ENCODE measurements at places on chromosomes 2 and 18.

DNA sequence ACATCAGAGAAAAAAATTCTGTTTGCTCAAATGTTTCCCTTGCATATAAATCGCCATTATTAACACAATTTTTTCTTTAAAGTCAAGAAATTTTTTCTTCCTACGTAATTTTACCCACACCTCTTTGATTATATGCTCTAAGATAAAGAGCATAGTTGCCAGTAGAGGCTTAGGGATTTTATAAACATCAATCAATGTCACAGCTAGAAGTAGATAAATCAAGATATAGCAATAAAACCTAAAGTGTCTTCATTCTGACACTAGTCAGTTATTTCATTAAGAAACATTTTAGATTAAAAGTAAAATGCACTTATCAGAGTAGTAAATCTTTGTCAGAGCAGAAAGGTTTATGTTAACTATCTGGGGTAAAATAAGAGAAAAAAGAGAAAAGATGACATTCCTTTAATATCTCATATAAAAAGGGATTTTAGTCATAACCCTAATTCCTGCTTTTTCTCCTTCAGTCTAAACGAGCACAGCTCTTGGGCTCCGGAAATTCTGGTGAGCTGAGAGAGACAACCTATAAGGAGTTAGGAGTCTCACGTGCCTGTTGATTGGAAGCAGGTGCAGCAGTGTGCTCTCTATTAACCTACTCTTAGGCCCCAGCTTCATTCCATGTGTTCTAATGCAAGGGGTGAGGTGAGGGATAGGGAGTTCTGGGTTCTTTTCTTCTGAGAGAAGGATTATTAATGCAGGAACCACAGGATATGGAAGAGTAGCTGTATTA, 172.4 kb upstream of the GULP1 start:
- no peak for DNase-seq

GRCh38 chr2:210971431-210971830, 415.0 kb downstream of the CPS1 start:
- DNase-seq, result no peak

- DNase-seq, result no peak
Observed at GRCh38 chr2:62180975-62181374, 14.9 kb upstream of the B3GNT2 start.

- no peak for DNase-seq
Observed at GRCh38 chr2:112154246-112155117, 16.3 kb downstream of the FBLN7 start.

DNA sequence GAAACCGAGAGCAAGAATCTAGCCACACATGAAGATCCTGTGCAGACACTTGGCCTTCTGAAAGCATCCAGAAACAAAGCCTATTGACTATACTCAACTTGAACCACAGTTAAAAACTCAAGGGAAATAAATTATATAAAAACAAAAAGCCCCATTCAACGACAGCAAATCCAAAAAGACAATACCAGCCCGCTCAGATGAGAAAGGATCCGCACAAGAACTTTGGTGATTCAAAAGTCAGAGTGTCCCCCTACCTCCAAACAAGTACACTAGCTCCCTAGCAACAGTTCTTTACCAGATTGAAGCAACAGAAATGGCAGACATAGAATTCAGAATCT, 163.2 kb downstream of the WDPCP start:
- no peak for DNase-seq

DNA sequence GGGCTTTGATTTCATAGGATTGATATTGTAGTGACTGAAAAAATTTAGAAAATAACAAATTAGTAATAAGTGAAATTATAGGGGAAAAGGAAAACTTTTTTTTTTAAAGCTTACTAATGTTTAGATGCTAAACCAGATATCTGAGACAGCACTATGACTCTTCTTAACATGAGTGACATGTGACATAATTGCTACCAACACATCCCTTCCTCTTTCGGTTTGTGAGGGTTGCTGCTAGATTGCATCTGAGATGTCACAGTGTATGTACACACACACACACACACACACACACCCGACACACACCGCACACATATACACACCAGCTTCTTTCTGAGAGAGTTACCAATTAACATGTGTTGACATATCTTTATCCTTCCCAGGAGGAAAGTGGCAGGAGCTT, 18.0 kb downstream of the RAPGEF4 start:
- DNase-seq, result no peak

GRCh38 chr2:26666671-26667070, 25.5 kb upstream of the CIB4 start:
- DNase-seq, result no peak

- DNase-seq, result peak; percentile 72
Observed at GRCh38 chr2:215028231-215028630, 110.2 kb downstream of the ABCA12 start.

DNA sequence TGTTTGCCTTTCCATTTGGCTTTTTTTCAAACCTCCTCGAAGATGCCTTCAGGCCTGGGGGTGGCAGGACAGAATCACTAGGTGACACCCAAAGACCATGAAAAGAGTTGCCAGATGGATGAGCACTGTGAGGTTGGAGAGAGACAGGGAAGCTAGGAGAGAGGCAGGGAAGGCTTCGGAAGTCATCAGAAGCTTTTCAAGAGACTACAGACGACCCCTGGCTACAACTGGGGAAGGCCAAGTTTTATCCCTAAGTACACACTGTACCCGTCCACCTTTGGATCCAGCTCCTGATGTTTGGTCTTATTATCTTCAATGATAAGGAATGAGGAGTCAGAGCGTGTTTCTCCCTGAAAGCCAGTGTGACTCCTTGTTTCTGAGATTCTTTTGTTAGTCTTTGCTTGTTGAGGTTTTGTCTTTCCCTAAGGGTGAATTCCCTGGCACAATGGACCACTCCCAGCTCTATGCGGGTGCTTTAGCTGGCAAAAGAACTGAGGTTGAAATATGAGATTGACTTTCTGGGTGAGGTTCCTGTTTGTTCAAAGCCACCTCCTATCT, 33.4 kb upstream of the SLC9A2 start:
- DNase-seq, result no peak

DNA sequence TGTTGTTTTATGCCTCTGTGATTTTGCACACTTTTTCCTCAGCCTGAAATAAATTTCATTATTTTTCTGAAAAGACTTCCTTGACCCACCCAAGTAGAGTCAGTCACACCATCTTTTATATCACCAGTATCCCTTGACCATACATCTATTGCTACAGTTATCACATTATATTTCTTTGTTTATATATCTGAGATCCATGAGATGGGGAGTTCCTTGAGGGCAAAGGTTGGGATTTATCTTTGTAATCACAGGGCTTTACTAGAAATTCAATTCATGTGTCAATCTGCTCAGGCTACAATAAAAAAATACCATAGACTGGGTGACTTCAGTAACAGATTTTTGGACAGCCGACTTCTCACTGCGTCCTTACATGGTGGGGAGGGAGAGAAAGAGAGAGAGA, 12.8 kb upstream of the RNF138 start:
- DNase-seq, result no peak

- peak; percentile 77 for DNase-seq
Observed at GRCh38 chr2:33145459-33145858, 198.7 kb downstream of the LTBP1 start.

DNA sequence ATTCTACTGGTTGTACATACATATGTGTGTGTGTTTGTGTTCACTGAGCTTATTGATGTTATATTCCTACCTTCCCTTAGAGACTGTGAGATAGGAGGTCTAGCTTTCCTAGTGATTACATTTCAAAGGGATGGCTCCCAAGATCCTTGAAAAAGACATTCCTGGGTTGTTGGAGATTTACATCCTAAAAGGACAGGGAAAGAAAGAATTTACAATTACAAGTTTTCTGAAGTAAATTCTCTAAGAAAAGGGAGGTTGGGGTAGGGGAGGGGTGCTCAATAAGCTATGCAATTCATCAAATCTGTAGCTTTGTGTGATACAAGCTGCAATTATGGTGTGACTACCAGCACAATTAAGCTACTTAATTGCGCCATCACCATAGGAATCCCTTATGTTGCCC, 284.3 kb downstream of the NUP35 start:
- no peak for DNase-seq

DNA sequence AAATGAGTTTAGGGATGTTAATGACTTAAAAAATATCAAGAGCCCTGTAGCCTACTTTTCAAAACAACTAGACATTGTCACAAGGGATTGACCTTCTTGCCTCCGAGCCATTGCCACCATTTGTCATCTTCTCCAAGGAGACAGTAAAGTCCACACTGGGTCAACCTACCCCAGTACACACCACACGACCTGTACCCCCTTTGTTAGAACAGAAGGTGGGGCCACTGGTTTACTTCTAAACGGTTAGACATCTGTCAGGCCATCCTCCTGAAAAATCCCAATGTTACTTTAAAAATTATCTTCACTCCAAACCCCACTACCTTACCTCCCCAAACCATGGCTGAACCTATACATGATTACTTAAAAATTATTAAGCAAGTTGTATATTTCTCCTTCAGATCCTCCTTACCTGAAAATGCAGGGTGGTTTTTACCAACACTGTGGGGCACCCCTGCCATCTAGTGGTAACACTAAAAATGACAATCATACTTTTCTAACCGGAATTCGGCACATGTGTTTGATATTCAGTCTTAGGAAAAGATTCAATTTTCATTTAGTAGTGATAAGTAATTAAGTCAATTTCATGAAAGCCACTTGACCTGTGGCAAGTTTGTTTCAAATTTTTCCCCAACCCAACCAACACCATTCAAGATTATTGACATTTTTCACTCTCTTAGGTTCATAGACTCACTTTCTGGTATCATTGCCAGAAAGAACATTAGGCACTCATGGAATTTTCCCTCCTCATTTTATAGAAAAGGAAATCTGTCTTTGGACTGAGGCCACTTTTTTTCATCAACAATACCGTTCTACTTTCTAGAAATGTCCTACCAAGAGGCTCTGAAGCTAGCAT, 265.3 kb upstream of the PKDCC start:
- DNase-seq, result peak; percentile 73

GRCh38 chr18:62982600-62983251, 267.4 kb downstream of the PHLPP1 start:
- DNase-seq, result peak; percentile 83

- peak; percentile 76 for DNase-seq
Observed at GRCh38 chr2:13522917-13523821, 806.4 kb downstream of the TRIB2 start.

DNA sequence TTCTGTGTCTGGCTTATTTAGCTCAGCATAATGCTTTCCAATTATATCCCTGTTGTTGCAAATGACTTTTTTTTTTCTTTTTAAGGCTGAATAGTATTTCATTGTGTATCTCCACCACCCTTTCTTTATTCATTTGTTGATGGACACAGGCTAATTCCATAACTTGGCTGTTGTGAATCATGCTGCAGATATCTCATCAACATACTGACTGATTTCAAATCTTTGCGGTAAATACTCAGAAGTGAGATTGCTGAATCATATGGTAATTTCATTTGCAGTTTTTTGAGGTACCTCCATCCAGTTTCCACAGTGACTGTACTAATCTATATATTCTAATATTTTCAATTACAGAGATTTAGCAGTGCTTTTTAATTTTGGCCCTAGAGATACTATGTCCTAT, 266.2 kb downstream of the TMX3 start:
- DNase-seq, result no peak

GRCh38 chr2:205778356-205778755, 96.1 kb downstream of the NRP2 start:
- DNase-seq, result no peak

- no peak for DNase-seq
Observed at GRCh38 chr2:14313341-14313740, 319.2 kb upstream of the LRATD1 start.

- DNase-seq, result peak; percentile 64
Observed at GRCh38 chr2:124027182-124027581, 2.1 kb downstream of the CNTNAP5 start.

DNA sequence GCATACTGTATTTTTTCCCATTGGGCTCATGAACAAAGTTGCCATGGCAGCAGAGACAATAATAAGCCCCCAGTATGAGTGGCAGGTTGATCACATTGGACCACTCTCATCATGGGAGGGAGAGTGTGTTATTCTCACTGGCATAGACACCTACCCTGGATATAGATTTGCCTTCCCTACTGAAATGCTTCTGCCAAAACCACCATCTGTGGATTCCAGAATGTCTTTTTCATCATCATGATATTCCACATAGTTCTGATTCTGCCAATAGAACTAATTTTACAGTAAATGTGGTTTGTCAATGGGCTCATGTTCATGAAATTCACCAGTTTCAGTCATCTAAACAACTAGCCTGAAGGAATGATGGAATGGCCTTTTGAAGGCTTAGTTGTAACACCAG, 18.4 kb downstream of the TMEM200C start:
- no peak for DNase-seq

DNA sequence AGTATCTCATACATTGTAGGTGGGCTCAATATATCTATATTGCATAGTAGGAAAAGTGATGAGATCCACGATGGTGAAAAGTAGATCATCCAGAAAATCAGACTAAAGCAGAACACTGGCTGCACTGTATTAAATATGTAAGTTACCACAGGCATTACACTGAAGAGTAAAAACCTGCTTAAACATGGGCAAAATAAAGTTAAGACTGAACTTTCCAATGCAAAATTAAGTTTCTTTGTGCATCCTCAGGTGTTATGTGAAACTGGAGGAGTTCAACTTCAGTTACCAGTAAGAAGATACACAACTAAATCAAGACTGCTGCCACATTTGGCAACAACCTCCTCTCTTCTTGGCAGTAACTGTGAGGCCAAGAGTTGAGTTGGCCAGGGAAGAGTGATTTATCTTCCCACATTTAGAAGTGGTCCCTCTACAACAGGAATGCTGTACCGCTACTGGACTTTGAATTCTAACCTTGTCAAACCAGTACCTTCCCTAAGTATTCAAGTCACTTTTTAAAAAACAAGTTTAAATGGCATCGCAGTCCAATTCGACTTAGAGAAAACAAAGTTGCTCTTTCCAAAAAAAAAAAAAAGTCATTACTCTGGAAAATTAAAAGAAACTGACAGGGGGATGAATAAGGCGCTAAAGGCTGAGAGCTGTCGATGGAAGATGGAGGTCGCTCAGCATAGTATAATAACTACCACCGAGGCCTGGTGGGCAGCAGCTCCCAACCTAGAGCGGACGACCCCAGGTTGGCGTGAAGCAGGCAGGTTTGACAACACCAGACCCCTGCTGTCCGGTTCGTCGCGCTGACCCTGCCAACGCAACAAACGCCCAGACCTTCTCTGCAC, 1.1 kb downstream of the MAP4K3 start:
- peak; percentile 71 for DNase-seq

GRCh38 chr2:64359171-64359891, 94.6 kb upstream of the LGALSL start:
- DNase-seq, result no peak

GRCh38 chr2:69138793-69139459, 125.9 kb downstream of the ANTXR1 start:
- DNase-seq, result peak; percentile 82

DNA sequence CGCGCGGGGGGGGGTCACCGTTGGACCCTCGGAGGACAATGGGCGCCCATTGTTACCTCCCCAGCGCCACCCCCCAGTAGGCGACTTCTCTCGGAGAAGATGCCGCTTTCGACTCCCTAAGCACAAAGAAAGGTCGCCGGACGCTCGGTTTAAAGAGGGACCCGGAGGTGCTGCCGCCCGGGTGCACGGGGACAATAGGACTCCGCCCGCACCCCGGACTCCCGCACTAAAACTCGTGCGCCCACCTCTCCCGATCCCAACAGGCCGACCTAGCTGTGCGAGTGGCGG, 318 bp upstream of the CDC42EP3 start:
- no peak for DNase-seq

GRCh38 chr2:211737282-211737681, 801.3 kb downstream of the ERBB4 start:
- peak; percentile 18 for DNase-seq

GRCh38 chr2:127108090-127108523, 1.2 kb upstream of the BIN1 start:
- no peak for DNase-seq

- no peak for DNase-seq
Observed at GRCh38 chr18:6024745-6025248, 129.5 kb upstream of the TMEM200C start.
